Stimulated activated CD4-positive, alpha-beta T cell treated with anti-CD3 and anti-CD28 coated beads, Interleukin-12 subunit alpha, Interleukin-12 subunit beta, amount 100 ng/mL, for 24 hours (primary cell): ENCODE measurements at places on chromosomes 1 and 21.

GRCh38 chr1:110201157-110201825 is 8.8 kb upstream of the KCNC4 start:
- no peak for DNase-seq

DNA sequence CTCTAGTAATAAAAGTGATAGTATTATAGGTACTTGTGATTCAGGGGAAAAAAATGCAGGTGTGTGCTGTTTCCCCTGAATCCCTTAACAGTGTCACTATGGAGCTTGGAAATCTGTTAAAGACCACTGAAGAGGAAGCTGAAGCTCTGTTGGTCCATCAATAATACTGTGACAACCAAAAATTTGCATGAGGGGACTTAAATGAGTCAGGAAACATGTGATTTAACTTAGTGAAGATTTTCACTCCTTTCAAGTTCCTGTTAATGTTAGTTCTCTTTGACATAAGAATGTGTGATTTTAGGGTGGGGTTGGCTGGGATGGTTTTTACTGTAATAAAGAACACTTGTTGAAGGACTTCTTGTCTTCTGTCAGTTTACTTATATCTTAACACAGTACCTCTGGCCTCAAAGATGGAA is 32.0 kb downstream of the VANGL2 start:
- no peak for DNase-seq

DNA sequence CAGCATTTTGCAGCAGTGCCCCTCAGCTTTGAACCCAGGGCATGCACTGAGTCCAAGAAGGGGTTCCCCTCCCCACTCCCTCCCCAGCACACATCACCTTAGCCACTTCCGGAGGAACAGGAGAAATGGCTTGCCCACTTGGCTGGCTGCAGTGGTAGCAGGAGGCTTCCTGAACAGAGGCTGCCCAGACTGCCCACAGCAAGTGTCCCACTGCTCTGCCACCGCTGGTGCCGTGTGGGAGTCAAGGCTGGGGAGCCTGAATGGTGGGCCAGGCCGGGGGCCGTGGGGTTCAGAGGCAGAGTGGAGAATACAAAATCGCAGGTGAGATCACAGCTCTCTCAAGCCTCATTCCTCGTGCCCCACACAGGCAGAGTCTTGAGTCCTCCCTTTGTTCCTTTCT is 34.5 kb downstream of the CD247 start:
- DNase-seq, result no peak

DNA sequence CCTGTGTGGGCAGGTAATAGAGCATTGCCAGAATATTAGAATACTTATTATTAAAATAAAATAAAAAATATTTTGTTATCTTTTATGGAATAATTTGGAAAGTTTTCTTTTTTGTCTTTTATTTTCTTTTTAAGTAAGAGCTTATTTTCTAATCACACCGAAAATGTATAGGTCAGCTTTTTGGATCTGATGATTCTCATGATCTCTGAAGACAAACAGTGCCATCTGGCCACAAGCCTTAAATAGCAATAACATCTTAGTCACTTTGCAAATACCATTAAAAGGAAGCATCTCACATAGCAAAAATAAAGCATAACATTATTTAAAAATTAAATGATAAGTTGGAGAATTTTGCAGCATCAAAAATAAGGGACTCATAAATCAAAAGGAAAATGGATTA is 213.8 kb downstream of the PLA2G4A start:
- no peak for DNase-seq

DNA sequence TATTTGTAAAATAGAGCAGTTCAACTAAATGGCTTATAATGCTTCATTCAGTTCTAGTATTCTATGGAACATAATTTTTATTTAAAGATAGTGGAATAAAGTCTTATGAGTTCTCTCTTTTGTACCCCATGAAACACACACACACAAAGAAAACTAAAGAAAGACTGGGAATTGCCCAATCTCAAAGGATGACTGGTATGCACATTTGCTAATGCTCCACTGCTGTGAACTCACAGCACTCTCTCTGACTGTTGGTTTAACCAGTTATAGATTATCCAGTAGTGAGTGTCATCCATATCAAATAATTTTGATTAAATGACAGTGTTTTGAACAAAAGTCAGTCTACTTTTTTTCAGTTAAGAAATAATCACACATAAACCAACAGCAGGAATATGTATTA is 1082.4 kb upstream of the B3GALT2 start:
- no peak for DNase-seq

GRCh38 chr1:212074313-212074712 is 38.8 kb downstream of the DTL start:
- DNase-seq, result no peak

- DNase-seq, result no peak
These were observed 1.4 kb downstream of the FAM76A start for GRCh38 chr1:27727126-27727525.

DNA sequence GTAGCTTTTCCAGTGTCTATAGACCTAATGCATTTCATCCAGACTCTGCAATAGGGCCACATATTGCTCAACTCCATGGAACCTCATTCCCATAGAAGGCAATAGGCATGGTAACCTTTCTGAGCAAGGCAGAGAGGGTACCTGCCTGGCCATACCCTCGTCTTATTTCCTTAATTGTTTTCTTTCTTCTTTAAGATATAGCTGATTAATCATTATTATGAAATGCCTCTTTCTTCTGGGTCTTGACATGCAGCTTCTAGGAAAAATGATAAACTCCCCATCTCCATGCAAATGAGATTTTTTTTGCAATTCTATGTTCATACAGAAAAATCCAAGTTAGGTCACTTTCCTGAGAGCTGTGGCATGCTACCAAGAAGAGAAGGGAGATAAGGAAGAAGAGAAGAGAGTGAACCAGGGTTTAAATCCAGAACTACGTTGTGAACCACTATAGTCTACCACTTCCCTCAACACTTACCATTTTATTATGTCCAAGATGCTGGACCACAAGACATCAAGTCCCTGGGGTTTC is 33.0 kb upstream of the IL20 start:
- DNase-seq, result no peak

- peak; percentile 76 for DNase-seq
These were observed 10.9 kb upstream of the SESN2 start for GRCh38 chr1:28248273-28249012.

GRCh38 chr1:110645821-110646735 is 28.7 kb downstream of the KCNA3 start:
- no peak for DNase-seq
